ENCODE measurements at places on chromosomes 3 and 15.

DNA sequence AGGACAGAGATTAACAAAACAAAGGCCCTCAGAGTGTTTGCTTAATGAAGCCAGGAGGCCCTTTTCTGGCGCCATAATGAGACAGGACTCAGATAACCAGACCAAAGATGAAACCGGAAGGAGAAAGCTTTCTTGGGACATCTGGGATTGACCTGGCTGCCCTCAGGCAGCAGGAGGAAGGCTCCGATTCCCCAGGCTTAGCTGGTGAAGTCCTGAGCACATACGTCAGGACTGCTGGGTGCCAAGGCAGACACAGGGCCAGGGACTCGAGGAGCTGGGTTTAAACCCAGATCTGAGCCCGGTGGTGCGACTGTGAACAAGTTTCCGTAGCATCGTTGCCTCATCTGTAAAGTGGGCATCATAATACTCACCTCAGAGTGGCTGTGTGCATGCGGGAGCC, 36.7 kb upstream of the HRH1 start:
- peak; percentile 53 for DNase-seq

DNA sequence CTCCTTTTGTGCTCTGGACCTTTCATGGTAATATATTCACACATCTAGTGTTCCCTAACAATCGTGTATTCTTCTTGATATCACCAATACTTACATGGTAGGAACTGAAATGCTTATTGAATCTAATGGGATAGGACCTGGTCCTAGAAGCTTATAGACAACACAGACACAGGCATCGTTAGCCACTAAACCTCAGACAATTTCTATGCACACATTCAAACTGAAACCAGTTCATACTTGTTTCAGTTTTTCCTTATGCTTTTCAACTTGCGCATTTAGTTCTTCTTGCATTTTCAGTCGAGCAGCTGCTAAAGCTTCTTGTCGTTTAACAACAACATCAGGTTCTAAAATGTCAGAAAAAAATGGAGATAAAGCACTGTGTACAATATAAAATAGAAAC, 2.3 kb downstream of the SELENOS start:
- no peak for DNase-seq

GRCh38 chr15:98800437-98801233, 152.3 kb downstream of the IGF1R start:
- no peak for DNase-seq

DNA sequence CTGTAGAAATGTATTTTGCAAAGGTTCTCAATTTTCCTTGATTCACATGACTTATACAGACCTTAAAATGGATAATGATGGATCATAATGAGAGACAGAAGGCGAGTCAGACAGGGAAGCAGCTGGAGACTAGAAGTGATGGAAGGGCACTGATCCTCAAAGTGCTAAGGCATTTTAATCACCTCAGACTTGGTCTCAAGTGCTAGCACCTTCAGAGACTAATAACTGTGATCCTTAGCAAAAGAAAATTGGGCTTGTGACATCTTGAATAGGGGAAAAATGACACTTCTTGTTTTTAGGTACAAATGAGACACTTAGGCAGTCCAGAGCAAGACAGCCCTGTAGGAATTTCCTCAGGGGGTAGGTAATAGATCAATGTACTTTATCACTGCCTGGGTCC, 1011.7 kb downstream of the SQOR start:
- no peak for DNase-seq

DNA sequence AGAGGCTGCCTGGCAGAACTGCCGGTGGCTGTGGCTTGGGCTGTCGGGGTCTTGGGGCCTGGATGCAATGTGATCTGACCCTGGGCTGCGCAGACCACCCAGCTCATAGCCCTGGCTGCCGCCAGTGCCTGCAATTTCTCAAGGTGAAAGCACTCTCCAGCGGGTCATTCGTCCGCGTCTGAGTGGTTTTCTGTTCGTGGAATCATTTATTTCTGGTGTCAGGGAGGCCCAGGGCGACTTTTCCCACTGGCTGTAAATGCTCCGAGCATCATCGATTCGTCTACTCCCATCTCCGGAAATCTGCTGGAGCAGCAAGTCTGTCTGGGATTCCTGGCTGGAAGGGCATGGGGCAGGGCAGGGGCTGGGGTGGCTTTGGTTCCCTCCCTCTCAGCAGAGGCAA, 40.6 kb upstream of the ADPGK start:
- DNase-seq, result no peak

DNA sequence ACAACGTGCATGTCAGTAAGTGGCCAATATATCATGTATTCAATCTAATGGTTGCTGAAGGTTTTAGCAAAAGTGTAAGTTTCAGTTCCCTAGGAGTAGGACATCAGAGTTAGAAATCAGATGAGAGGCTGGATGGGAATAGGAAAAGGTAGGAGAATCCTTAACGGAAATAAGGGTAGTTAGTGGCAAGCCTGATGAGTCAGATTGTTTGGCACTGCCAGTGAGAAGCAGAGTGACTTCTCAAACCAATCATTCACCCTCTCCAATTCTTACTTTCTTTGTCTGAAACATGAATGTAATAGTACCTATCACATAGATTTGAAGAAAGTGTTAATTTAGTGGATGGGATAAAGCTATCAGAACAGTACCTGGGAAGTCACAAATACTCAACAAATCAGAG, 894.0 kb downstream of the NTRK3 start:
- no peak for DNase-seq

DNA sequence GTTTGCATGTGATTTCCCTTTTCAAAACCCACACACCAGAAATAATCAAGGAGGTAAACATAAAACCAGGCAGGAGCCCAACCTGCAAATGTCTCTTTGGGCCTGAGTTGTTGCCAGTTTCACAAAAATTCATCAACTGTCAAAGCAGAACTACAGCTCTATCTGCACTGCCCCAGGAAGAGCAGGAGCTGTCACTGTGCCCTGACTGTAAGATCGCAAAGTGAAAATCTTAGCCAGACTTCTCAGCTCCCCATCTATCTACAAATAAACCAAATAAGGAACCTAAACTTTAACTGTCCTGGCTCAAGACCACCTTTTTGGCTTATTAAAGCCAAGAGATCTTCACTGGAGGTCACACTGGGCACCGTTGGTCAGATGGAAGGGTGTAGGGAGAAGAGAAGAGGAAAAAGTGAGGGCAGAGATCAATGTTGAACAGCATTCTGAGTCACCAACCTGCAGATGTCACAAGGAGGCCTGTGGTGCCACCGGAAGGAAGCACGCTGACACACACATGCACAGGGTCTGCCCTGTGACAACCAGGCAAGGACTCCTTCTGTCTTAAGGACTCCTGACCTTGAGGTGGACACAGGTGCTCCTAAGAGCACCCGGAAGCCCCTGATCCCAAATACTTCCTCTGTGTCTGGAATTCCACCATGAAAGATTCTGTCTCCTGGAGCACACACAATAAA, 58.7 kb downstream of the RPN1 start:
- no peak for DNase-seq

DNA sequence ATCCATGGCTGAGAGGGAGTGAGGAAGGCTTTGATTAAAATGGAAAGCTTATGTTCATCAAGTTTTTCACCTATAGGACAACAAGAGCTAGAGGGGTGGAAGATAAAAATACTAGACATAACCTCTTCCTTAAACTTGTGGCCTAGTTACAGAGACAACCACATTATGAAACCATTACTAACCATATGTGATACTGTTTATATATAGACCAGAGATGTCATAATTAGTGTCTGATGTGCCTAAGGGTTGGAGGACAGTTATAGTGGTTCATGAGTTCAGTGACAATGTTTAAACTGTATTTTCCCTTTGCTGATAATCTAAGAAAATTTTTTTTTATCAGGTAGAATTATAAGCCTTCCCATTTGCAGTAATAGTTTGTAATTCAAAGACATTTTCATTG, 23.7 kb downstream of the PHLDB2 start:
- no peak for DNase-seq

DNA sequence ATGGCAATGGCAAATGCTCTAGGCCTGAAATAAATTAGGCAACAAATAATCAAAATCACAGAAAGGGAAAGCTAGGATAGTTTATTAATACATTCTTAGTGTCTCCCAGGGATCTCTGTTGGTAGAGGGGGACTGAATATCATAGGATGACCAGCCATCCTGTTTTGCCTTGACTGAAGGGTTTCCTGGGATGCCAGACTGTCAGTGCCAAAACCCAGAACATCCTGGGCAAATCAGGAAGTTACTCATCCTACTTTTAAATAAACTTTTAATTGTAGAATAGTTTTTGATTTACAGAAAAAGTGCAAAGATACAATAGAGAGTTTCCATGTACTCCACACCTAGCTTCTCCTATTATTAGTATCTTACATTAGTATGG, 21.8 kb upstream of the SIAH2 start:
- DNase-seq, result no peak

GRCh38 chr3:139093840-139094239, 49.1 kb upstream of the PRR23C start:
- no peak for DNase-seq

- no peak for DNase-seq
Measured at GRCh38 chr3:50435371-50436113, 67.9 kb downstream of the CACNA2D2 start.

DNA sequence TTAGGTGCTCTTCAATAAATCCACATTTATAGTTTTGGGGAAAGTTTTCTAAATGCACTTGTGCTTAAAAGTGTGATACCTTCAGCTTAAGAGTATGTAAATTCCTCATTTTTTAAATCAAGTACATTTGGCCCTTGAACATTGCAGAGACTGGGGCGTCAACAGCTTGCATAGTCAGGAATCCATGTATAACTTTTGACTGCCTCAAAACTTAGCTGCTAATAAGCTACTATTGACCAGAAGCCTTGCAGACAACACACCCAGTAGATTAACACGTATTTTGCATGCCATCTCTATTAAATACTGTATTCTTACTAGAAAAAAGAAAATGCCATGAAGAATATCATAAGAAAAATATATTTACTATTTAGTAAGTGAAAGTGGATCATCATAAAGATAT, 1211.8 kb upstream of the ALCAM start:
- no peak for DNase-seq

- DNase-seq, result no peak
Measured at GRCh38 chr3:169170456-169170855, 493.1 kb downstream of the MECOM start.

DNA sequence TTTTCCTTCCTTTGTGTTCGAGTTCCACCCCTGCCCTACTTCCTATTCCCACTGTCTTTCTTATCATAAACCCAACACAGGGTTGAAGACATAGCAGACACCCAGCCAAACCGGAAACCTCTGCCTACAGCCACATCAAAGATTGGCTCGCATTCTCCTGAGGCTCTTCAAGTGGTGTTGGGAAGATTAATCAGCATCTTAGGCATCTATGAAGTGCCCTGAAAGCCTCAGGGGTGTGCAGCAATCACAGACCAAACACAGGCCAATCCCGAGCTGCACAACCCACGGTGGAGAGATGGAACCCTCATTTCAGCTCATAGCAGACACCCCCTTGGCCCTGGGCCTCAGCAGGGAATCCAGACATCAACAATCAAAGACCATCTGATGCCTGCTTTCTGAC, 255.9 kb downstream of the XXYLT1 start:
- DNase-seq, result no peak

DNA sequence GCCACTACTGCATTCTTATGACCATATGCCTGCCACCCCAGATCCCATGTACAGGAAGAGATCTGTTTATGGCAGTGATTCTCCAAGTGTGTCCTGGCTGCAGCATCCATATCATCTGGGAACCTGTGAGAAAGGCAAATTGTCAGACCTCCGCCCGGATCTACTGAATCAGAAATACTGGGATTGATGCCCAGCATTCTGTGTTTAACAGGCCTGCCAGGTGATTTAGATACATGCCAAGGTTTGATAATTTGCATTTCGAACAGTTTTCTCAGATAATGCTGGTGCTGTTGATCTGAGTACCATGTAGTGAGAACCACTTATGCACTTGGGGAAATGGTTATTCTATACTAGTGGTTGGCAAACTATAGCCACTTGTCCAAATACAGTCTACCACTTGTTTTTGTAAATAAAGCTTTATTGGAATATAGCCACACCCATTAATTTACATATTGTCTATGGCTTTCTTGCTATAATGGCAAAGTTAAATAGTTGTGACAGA, 165.4 kb downstream of the SSR3 start:
- DNase-seq, result no peak

- DNase-seq, result no peak
Measured at GRCh38 chr3:29481969-29482767, 201.3 kb downstream of the RBMS3 start.

DNA sequence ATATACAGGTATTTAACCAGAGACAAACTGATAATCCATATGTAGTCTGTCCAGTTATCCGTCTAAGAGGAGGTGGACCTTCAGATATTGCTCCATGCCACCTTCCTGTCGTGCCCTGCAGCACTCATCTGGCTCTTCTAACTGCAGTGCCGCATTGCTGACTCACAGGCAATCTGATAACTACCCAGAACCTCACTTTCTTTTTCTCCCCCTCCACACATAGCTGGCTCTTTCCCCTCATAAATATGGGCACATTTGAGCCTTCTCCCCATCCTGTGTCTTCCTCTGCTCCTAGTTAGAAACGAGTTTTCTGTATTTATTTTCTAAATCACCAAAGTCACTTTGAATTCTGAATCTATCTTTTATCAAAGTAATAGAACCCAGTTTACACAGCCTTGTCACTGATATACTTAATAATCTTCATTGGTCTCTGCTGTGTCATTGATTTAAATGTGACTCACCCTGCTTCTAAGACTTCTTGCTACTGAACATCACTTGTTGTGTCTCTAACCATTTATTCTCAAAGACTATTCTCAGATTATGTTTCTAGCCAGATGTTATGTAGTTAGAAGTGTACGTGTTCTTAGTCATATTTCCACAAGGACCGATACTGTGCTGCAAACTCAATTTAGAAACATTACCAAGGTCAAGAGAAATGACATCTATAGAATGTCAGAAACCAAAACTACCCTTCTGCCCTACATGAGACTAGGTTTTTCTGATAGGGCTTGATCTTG, 17.4 kb upstream of the KCNMB2 start:
- no peak for DNase-seq

DNA sequence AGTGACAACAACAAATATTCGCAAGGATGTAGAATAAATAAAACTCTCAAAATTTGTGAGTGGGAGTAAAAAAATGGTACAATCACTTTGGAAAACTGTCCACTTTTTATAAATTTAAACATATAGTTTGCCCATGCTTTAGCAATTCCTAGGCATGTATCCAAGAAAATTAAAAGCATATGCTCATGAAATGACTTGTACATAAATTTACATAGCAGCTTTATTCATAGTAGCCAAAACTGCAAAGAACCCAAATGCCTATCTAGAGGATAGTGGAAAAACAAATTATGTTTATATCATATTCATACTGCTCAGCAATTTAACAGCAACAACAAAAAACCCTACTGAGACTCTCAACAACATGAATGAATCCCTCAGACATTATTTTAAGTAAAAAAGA, 363.6 kb upstream of the CCDC54 start:
- no peak for DNase-seq

DNA sequence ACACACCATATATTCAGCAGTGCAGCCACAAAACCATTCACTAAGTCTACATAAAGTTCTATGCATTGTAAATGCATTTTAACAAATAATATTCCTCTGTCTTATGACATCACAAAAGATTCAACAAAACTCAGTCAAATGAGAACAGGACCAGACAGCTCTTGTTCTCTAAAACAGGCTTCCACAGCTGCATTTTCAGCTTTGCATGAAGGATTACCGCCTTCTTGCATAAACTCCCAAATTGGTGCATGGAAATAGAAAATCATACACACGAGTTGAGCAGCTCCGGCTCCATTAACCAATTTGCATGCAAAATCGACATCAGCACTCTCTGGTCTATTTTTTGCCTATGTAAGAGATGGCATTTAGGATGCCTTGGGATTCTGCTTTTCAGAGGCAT, 66.4 kb downstream of the RFTN1 start:
- DNase-seq, result no peak

GRCh38 chr3:193782276-193782647, 189.3 kb downstream of the OPA1 start:
- no peak for DNase-seq

GRCh38 chr15:29914511-29914926, 92.3 kb upstream of the TJP1 start:
- peak; percentile 89 for DNase-seq
